Renal pelvis (tissue), 12 donors: ENCODE measurements at places on chromosomes 12 and 14.

DNA sequence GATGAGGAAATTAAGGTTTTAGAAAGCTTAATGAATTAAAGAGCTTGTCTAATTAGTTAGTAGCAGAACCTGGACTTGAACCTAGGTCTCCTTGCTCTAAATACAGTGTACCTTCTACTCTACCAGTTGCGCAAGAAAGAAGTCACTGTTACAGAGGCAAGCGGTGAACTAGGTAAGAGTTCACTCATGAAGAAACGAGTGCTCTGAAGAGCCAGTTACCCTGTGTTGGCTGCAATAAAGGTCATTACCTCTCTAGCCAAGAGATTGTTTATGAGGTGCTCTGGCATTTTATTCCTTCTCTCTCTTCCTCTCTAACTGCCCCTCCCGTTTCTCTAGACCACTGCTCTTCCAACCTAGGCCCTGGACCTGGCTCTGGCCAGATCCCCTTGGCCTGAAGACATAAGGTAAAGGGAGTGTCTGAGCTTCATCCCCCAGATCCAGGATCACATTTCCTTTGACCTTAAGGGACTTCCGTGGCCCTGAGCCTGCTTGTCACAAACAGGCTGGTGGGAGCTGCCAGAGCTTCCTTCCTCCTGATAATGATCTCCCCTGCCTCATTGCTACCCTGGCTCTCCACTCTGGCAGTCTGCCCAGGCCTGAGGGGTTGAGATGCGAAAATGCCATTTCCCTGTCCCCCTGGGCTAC is 1.9 kb downstream of the RNASE7 start:
- peak; percentile 28 for DNase-seq

DNA sequence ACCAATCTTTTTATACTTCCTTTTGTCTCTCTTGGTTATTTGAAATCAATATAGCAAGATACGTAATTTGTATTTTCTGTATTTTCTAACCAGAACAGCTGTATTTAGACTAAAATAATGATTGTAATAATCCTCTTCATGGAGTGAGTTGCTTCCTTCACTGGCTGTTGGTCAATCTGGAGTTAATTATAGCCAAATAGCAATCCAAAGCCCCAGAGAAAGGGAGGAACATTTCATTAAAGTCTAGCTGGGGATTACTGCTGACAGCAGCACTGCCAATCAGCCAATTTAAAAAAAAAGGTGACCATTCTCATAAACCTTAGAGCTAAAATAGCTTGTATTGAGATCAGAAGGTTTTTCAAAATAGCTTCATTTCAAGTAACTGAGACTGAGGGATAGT is 118.0 kb downstream of the TRHDE start:
- DNase-seq = no peak

DNA sequence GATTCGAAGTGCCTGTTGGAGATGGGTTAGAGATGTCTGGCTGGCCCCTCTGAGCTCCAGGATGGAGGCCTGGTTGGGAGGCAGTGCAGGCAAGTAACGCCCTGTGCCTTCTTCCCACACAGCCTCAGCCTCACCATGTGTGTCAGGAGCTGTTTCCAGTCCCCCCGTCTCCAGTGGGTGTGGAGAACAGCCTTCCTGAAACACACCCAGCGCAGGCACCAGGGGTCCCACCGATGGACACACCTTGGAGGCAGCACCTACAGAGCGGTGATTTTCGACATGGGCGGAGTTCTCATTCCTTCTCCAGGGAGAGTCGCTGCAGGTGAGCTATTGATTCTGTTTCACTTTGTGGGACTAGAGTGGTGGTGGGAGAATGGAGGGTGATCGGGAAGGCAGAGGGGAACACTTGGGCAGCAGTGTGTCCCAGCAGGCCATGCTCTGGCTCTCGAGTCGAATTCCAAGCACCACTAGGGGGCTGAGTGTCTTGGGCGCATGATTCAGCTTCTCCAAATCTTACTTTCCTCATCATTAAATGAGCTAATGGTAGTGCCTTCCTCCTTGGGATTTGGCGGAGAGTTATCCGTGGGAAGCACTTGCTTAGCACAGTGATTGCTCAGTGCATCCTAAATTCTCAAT is 6.8 kb downstream of the ACAD10 start:
- no peak for DNase-seq

DNA sequence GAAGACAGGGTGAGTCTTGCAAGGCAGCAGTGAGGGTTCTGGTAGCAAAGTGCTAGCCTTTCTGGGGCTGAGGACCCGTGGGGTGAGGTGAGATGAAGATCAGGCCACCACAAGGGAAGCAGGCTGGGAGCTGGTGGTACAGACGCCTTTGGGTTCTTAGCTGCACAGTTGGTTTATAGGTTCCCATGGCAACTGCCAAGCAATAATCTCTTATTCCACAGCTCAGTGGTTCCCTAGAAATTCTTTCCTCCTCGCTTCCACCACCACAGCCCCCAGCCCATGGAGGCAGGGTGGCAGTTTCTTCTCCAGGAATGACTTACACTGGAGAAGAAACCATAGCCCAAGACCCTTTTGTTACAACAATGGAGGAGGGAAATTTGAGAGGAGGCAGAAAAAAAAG is 82.1 kb downstream of the CMKLR1 start:
- DNase-seq = no peak

DNA sequence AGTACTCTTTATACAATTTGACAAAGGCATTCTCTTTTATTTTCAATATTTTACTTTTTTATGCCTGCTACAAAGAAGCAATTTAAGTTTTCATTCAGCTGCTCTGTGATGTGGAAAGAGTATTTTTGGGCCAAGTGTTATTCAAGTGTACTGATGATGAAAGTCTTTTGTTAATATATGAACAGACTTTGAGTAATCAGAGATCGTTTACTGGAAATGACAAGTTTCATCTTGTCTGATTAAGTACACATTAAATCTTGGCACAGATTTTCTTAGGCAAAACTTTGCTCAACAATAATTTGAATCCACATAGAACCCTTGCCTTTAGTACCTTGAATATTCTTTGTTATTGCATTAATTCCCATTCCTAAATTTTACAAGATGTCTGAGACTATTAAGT is 13.3 kb upstream of the PZP start:
- no peak for DNase-seq
